NCI-H524 treated with DMSO at 0.1 percent for 48 hours (cell line): ENCODE measurements at places on chromosomes 1 and 21.
A peak's percentile ranks its signal among the peaks of the same experiment; 100 is the strongest.

GRCh38 chr1:91827087-91827458 lies 58.9 kb downstream of the TGFBR3 start:
- DNase-seq, result no peak

- DNase-seq, result peak; percentile 48
These were observed at the start of gene TXNDC12 for GRCh38 chr1:52055066-52055865. TXNDC12 (minus strand) TSS chr1:52055191; CDS start chr1:52055096, 95 bp downstream.

GRCh38 chr1:47444562-47445465 lies 7.0 kb downstream of the FOXD2 start:
- no peak for DNase-seq

- DNase-seq, result no peak
These were observed 570.1 kb upstream of the CXADR start for GRCh38 chr21:16942703-16943102.

GRCh38 chr1:63269571-63269970 lies 52.8 kb upstream of the FOXD3 start:
- no peak for DNase-seq

DNA sequence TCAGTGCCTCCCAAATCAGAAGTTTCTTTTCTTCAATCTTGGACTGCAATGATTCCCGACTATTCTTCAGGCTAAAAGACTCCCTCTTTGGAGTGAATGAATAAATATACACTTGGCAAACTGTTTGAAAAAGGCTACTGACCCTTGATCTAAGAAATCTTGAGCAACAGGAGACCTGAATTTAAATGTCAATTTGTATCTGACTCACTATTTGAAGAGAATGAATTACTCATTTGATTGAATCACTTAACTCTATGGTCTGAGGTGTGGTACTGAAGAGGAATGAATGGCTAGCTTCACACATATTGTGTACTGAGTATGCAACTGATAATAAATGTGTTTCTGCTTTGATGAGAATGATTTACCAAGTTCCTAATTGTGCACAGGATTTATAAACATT lies 4.6 kb upstream of the SMG7 start:
- no peak for DNase-seq

DNA sequence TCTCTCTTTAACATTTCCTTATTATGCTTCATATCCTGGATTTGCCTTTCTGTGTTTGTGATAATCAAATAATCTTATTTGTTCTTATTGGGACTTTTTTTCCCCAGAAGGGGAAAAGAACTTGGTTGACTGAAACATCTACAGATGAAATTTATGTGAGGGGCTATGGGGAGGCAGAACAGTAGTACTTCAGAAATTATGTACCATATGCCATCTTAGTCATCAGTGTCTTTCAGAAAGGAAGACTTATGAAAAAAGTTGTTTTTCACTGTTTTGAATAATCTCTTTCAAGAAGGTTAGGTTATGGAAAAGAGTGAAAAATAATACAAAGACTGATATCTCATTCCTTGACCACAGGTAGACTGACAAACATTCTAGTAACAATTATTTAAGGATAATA lies 30.2 kb upstream of the TRAF5 start:
- no peak for DNase-seq

GRCh38 chr1:154880671-154881070 lies 10.6 kb upstream of the KCNN3 start:
- no peak for DNase-seq

- no peak for DNase-seq
These were observed 886.2 kb downstream of the LTN1 start for GRCh38 chr21:28106370-28106890.

- no peak for DNase-seq
These were observed 47.7 kb downstream of the CENPF start for GRCh38 chr1:214650664-214651063.

DNA sequence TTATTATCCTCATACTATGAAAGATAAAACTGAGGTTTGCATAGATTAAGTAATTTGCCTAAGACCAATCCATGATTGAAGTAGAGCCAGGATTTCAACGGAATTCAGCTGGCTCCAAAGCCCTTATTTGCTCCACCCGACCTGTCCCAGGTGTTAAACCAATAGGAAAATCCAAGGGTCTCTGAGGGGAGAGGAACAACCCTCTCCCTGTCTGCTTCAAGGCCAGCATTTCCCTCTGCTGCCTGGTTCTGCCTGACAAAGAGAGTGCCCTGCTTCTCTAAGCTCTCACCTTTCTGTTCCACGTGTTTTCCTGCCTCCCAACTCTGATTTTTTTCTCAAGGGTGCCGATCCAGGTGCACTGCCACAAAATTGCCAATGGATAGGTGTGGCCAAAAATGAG lies 127.4 kb downstream of the UBE2U start:
- no peak for DNase-seq

DNA sequence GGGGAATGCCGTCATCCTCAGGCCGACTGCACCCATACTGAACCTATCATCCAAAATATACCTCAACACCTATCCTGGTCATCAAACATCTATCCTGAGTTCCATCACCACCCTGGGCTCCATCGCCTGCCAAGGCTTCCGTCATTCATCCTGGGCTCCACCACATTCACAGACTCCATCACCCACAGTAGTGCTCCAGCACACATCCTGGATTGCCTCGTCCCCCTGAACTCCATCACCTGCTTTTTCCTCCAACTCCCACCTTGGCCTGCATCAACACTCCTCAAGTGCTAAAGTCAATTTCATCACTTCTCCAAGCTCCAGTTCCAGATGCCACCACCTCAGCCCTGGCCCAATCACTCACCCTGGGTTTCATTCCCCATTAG lies 7.8 kb downstream of the MAP3K6 start:
- DNase-seq, result no peak

GRCh38 chr1:89198491-89199072 lies at the start of gene GBP4:
GBP4 (minus strand) TSS chr1:89198942; CDS start chr1:89198834, 108 bp downstream.
- no peak for DNase-seq

DNA sequence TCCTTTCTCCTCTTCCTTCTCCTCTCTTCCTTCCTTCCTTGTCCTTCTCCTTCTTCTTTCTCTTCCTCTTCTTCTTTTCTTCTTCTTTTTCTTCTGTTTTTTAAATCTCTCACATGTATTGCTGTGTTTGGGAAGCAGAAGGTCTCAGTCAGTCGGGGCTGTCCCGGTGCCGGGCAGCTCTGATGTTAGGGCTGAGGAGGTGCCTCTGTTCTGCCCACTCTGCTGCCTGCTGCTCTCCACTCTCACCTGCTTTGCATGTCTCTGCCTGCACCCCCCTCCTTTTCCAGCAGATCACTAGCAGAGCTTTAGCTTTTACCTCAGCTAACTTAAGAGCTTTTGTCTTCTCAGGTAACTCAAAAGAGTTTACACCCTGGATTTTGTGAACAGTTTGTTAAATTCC lies 276.6 kb downstream of the CHRM3 start:
- DNase-seq, result no peak

- no peak for DNase-seq
These were observed 30.0 kb downstream of the PRKACB start for GRCh38 chr1:84174051-84174556.

GRCh38 chr1:59028048-59028447 lies 244.2 kb upstream of the JUN start:
- DNase-seq, result no peak

- DNase-seq, result no peak
These were observed 9.8 kb downstream of the PADI3 start for GRCh38 chr1:17258758-17259130.

- DNase-seq, result no peak
These were observed 52.0 kb downstream of the HLCS start for GRCh38 chr21:36914244-36915013.

DNA sequence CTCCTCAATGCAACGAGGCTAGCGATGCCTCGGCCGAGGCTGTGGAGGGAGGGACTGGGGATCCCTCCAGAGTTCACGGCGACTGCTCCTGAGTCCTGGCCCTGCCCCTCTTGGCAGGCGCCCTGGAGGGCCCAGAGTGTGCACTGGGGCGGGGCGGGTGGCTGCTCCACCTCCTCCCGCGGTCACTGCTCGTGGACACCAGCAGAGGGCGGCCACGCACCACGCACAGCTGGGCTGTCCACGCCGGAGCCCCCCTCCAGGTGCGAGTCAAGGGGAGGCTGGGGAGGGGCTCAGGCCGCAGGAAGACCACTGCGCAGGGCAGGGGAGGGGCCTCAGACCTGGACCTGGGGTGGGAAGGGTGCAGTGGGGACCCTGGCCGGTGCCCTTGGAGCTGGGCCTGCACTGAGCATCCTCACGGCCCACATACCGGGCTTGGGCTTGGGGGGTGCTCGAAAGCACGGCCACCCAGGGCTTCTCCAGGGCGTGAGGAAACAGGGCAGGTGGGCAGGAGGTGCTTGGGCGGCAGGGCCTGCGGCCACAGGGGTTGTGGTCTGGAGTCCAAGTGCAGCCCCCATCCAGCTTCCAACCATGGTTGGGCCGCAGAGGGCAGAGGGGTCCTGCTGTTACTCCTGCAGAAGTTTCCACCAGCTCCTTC lies 20.6 kb upstream of the TTC34 start:
- DNase-seq, result no peak

- DNase-seq, result no peak
These were observed 22.8 kb upstream of the RGS1 start for GRCh38 chr1:192552760-192553191.

- no peak for DNase-seq
These were observed 143.7 kb upstream of the ETS2 start for GRCh38 chr21:38661889-38662568.

- DNase-seq, result no peak
These were observed 154.3 kb downstream of the IGSF21 start for GRCh38 chr1:18261891-18262290.

- no peak for DNase-seq
These were observed 44.1 kb upstream of the SIM2 start for GRCh38 chr21:36654796-36655325.

- no peak for DNase-seq
These were observed 183.0 kb downstream of the SDCCAG8 start for GRCh38 chr1:243438815-243439214.

- no peak for DNase-seq
These were observed 133.1 kb downstream of the SMYD3 start for GRCh38 chr1:246373828-246374569.

DNA sequence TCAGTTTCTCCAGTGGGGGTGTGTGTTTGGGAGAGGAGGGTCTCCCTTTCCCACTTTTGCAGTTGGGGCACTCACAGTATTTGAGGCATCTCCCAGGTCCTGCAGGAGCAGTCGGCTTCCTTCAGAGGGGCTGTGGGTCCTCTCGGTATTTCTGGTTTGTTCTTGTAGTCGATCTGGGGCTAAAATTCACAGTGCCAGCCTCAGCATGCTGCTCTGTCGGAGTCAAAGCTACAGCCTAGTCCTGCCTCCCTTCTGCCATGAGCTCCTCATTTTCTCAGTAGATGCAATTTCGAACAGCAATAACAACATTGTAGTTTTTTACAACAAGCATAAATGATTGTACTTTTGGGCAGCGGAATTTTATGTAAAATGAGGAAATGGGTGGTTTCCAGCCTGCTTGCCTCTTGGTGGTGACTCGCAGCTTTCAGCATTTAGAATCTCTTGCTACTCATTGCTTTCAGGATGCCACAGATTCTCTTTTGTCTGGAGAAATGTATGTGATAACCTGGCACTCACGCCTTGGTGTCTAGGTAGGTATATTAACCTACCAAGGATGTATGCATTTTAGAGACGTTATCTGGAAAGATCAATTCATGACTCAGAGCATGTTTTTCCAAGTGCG lies 82.4 kb upstream of the C21orf91 start:
- DNase-seq, result no peak

GRCh38 chr1:201405484-201405831 lies 6.3 kb upstream of the LAD1 start:
- no peak for DNase-seq

- DNase-seq, result no peak
These were observed 38.5 kb upstream of the LDLRAP1 start for GRCh38 chr1:25504706-25505595.

DNA sequence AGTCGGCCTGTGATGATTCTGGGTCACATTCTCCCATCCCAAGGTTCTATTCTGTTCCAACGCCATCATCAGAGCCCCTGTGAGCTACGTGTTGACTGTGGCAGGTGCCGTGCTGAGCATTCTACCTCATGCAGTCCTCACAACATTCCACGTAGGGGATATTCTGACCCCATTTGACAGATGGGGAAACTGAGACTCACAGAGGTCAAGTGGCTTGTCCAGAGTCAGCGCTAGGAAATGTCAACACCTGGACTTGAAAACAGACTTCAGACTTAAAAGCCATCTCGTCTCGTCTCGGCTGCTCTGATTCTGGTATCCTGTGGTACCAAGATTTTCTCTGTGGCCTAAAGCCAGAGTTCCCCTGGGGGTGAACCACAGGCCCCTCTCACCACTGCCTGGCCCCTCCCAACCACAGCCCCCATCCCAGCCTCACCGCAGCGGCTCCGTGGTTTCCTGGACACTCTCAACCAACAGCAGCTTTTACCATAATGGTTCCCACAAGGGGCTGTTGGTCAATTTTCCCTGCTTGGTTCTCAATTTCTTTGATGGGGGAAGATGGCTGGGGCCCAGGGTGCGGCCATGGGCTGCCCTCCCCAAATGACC lies 39.6 kb downstream of the SDC3 start:
- no peak for DNase-seq

DNA sequence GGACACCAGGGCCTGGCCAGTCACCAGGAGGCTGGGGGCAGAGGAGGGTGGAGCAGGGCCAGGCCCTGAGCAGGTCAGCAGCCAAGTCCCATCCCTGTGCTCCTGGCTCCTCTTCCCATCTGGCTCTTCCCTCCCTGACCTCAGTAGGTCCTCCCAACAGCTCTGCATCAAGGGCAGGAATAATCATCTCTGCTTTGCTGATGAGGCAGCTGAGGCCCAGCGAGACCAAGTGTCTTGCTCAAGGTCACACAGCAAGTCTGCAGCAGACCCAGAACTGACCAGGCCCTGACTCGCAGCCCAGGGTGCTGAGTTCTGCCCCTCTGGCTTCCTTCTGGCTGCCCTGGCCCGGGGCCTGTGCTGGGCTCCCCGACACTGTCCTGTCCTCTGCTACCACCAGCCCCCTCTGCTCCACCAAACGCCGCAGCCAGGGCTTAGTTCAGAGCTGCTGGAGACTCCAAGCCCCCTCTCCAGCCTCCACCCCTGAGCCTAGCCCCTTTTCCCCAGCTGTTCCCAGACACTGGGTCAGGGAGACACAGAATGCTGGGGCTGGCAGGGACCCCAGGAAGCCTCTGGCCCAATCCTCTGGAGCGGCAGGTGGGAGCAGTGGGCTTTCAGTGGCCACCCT lies 224.9 kb downstream of the PTPRU start:
- no peak for DNase-seq

- DNase-seq, result no peak
These were observed 243.1 kb downstream of the CACNA1E start for GRCh38 chr1:181726320-181727012.
